ENCODE measurements at places on chromosomes 5 and 9.

GRCh38 chr5:39080597-39081204 lies 6.5 kb upstream of the RICTOR start:
- peak; percentile 6 for DNase-seq

GRCh38 chr9:129582855-129583254 lies 38.0 kb downstream of the C9orf50 start:
- DNase-seq = no peak

GRCh38 chr5:133240425-133241091 lies 188.7 kb downstream of the HSPA4 start:
- DNase-seq = no peak

DNA sequence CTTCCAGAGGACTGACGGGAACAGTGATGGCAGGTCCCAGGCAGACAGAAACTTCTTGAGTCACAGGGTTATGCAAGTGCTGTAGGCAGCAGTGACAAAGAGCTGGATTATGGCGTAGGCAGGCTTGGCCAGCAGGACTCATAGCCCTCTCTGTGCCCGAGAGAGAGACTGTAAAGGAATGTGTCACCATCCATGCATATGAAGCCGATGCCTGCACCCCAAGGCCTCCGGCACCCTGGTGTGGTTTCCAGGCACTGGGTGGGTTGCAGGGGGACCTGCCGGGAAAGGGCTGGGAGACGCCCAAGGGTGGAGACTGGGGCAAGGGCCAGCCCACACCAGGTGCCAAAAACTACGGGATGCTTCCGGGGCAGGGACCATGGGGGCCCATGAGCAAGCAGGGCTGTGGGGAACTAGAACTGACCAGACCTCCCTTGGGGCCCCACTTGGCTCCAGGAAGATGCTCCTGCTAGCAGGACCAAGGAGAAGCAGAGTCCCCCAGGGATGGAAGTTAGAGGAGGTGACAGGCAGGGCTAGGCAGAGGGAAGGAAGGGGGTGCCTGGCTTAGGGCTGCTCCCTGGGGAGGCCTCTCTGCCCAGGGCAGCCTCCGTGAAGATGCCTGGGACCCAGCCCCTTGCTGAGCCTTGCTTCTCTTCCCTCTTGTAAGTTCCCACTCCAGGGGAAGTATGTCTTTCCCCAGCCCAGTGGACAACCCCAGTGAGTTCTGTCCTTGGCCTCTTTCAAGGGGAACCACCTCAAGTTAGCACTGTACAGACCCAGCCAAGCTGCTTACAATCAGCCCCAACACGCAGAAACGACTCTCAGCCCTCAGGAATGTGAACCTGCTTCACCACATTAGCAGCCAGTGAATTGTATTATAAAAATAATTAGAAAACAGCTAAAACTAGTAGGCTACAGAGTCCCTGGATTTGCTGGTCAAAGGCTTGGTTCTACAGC lies 10.5 kb upstream of the IPPK start:
- DNase-seq = no peak

- peak; percentile 89 for DNase-seq
Observed at GRCh38 chr9:133121198-133121914, at the start of gene RALGDS. TSS of gene RALGDS (minus strand) at chr9:133121240. CDS start at chr9:133121154, 86 bp downstream.

DNA sequence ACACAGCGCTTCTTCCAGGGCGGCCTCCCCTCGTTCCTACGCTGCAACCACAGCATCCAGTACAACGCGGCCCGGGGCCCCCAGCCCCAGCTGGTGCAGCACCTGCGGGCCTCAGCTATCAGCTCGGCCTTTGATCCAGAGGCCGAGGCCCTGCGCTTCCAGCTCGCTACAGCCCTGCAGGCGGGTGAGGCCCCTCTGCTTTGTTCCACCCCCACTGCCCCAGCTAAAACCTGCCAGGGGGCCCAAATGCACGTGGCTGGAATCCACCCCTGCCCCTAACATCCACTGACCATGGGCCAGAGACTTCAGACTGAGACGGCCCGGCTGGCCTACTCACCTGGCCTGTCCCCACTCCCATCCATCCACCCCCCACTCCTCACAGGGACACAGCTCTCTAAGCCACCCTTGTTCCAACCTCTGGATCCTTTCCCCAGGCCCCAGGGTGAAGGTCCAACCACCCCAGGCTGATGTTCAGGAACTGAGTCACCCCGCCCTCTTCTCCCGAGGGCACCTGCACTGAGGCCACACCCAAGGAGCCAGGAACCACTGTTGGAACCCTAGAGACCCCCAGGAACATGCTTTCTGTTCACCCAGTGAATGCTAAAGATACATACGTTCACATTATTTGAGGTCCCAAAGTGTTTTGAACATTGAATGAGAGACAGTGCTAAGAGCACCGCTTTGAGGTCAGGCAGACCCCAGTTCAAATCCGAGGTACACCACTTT lies 18.9 kb upstream of the ASS1 start:
- DNase-seq = no peak

- DNase-seq = no peak
Observed at GRCh38 chr5:178247481-178248456, 15.2 kb upstream of the PHYKPL start.

GRCh38 chr5:78060421-78060820 lies 234.1 kb downstream of the AP3B1 start:
- no peak for DNase-seq

- no peak for DNase-seq
Observed at GRCh38 chr5:1967736-1968135, 85.0 kb upstream of the IRX4 start.

- DNase-seq = no peak
Observed at GRCh38 chr5:18394443-18394804, 760.2 kb downstream of the TAF11L14 start.

DNA sequence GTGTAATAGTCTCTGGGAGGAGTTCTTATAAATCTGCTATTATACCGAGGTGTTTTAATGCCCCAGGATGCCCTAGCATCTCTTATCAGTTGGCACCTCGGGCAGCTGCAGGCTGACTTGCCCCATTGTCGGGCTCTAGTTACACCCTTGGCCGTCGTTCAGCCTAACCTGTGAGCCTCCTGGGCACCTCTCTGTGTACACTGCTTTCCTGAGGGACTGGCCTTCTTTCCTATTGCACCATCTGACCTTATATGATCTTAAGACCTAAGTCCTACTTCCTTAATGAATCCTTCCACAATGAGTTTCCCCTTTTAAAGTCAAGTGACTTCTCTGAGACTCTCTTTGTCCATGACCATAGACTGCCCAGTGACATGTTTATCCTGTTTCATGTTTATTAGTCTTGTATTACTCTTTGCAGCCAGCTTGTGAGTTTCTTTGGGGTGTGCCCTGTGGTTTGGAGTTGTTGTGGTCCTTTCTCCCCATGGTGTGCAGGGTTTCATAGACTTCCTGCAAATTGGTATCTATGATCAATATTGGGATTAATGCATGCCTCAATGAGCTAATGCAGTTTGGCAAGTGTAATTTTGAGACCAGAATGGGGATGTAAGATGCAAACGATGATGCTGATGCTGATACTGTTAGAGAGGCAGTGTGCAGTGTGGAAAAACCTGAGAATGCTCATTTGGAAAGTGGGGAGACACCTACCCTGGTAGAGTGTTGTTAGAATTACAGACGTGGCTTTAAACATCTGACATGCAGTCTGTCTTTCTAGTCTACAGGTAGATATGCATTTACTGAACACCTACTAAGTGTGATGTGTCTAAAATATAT lies 4.9 kb downstream of the DAPK1 start:
- no peak for DNase-seq

DNA sequence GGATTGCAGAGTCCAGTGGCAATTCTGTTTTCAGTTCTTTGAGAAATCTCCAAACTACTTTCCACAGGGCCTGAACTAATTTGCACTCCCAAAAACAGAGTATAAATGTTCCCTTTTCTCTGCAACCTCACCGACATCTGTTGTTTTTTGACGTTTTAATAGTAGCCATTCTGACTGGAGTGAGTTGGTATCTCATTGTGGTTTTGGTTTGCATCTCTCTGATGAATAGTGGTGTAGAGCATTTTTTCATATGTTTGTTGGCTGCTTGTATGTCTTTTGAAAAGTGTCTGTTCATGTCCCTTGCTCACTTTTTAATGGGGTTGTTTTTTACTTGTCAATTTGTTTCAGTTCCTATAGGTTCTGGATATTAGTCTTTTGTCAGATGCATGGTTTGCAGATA lies 72.6 kb downstream of the PALM2AKAP2 start:
- DNase-seq = no peak

DNA sequence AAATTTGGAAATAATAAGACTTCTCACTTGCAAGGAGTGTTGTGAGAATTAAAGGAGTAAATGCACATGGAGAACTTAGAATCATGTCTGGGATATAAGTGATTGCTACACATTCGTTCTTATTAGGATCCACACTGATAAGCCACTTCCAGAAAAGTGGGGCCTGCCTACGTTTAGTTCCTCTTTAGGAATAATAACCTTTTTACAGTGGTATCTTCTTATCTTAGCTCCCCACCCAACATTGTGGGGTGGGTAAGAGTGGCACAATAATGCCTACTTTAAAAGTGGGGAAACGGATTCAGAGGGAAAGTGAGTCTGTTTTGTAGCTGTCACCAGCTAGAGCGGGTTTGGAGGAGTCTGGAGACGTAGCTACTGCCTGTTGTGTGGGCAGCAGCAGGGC lies 16.0 kb downstream of the DOCK2 start:
- DNase-seq = no peak

DNA sequence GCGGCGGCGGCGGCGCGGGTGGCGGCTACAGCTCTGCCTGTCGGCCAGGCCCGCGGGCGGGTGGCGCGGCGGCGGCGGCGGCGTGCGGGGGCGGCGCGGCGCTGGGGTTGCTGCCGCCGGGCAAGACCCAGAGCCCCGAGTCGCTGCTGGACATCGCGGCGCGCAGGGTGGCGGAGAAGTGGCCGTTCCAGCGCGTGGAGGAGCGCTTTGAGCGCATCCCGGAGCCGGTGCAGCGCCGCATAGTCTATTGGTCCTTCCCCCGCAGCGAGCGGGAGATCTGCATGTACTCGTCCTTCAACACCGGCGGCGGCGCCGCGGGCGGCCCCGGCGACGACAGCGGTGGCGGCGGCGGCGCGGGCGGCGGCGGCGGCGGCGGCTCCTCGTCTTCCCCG lies 296 bp downstream of the ZSWIM6 start:
- peak; percentile 40 for DNase-seq

DNA sequence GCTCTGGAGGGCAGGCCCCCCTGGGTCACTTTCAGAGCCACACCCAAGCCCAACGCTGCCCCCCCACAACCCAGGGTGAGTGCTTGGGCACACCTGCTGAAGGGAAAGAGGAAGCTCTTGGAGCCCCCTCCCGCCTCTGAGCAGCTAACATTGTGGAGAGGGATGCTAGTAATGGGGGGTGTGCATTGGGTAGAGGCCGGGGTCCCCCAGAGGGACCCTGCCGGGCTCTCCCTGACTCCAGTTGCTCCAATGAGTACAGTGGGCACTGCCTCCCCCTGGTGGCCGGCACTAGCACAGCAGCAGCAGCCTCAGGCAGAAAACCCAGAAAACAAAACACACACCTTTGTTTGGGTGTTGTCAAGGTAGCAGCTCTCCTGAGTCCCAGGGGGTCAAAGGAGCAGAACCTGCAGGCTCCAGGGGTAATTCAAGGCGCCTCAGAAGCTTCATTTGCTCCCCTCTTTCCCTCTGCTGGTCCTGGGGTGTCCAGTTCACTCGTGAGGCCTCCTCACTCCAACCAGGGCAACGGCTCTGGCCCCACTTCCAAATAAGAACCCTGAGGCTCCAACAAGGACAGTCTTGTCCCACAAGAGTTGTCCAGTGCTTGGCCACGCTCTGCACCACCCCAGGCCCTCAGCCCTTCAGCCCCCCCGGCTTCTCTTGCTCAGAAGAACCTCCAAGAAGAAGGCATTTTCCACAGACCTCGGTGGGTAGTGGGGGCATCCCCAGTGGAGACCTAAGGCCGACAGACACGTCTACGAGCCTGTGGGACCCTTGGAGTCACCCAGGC lies 16.1 kb downstream of the GBGT1 start:
- peak; percentile 72 for DNase-seq

DNA sequence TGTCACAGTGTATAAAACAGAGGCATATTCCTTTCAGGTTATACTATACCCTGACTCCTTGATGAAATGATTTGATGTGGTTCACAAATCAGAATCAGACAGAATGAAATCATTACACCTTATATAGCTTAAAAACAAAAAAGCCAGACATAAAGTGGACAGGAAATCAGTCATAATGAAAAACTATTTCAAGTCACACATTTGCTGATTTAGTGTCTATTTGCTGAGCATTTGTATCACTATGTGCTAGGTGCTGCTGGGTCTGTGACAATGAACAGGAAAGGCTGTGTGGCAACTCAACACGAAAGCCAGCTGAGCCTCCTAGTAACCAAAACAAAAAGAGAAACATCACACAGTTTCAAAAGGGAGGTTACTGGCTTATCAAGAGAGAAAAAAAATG lies 194.0 kb downstream of the EFNA5 start:
- no peak for DNase-seq

DNA sequence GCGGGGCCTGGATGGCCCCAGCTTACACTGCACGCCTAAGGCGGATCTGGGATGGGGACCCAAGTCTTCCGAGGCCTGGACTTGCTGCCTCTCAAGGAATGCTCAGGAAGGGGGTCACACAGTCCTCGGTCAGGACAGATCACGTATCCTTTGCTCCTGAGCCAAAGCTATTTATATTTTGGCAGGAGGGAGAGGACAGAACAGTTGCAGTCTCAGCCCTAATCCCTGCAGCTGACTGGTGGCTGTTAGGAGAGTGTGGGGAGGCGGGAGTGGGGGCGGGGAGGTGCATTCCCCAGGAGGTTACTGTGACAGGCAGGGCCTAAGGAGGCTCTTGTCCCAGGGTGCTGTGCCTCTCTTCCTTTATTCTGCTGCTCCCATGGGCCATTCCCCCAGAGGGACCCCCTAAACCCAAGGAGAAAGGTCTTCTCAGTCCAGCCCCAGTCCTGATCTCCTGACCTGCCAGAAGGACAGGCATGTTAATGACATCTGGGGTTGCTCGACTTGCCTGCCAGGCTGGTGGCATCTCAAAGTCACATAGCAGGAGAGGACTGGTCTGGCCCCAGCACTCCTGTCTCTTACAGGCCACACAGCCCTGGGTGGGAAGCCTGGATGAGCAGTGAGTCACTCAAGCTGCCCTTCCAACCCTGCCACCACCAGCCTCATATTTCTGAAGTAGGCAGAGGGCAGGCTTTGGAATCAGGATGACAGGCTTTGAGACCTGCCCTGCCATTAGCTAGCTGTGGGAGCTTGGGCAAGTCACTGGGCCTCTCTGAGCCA lies 51.9 kb downstream of the COL27A1 start:
- DNase-seq = peak; percentile 33

- no peak for DNase-seq
Observed at GRCh38 chr9:107281922-107282667, 984 bp upstream of the RAD23B start.

DNA sequence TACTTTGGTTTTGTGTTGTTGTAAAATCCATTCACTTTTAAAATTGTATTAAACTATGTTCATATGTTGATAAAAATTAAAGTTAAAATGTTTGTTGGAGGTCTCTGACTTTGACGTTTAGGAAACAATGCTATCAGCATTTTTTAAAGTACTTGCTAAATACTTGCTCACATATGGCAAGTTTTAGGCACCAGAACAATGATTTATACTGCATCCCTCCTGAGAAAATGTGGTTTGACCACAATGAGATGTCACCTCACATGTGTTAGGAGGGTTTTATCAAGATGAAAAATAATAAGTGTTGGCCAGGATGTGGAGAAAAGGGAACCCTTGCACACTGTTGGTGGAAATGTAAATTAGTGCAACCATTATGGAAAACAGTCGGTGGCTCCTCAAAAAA lies 180.8 kb downstream of the HSD17B3 start:
- DNase-seq = no peak

GRCh38 chr5:106292654-106293053 lies 1378.1 kb downstream of the EFNA5 start:
- DNase-seq = no peak

GRCh38 chr5:56250011-56250410 lies 16.9 kb upstream of the ANKRD55 start:
- no peak for DNase-seq

Data from neuronal stem cell (in vitro differentiated cells).